Diencephalon (tissue), 1 donor: ENCODE measurements at places on chromosomes 6 and 20. TPM values are rescaled to one million over a fixed set of nuclear protein-coding genes. Genes with fewer than 3 reads are reported as not detected.

Gene TP53TG5
- total RNA-seq: not detected

Gene BNIP5
- total RNA-seq: not detected

Gene ADGRF4
- not detected for total RNA-seq

Gene OR2H1
- not detected for total RNA-seq

Gene SLC35B3
- 11.8 TPM for total RNA-seq

Gene SPEF1
- 5.1 TPM for total RNA-seq

Gene CAP2
- 21.2 TPM for total RNA-seq

Gene FOXA2
- 0.69 TPM for total RNA-seq

Gene GLP1R
- 1.6 TPM for total RNA-seq

Gene BPIFA1
- total RNA-seq: not detected

Gene CYP24A1
- total RNA-seq: 1.2 TPM

Gene DDAH2
- total RNA-seq: 86.3 TPM

Gene GZF1
- total RNA-seq: 20.1 TPM

Gene SLC26A8
- 9.0 TPM for total RNA-seq

Gene STX11
- total RNA-seq: 1.4 TPM

Gene FAM83B
- total RNA-seq: 0.23 TPM

Gene LY6G6C
- total RNA-seq: not detected

Gene HTR1E
- total RNA-seq: 3.7 TPM

Gene ERVFRD-1
- total RNA-seq: not detected

Gene MYL9
- total RNA-seq: 0.23 TPM

Gene NKAIN4
- total RNA-seq: 48.0 TPM

Gene MRPS10
- total RNA-seq: 52.1 TPM
